AG10803 (cell line): ENCODE measurements at places on chromosomes 11 and 22.

DNA sequence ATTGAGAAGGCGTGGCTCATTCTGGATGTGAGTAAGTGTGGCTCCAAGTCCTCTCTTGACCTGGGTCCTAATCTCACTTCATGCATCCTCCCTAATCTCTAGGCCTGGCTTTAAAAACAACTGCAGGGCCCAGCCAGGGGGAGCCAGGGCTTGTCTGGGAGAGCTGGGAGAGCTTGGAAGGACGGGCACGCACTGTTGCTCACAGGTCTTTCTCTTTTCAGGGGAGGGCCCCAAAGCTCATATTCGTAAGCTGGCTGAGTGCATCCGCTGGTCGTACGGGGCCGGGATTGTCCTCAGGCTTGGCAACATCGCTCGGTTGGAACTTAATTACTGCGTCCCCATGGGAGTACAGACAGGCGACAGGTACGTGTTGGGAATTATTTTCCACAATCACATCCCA, 34.1 kb upstream of the PARVB start:
- DNase-seq = no peak

DNA sequence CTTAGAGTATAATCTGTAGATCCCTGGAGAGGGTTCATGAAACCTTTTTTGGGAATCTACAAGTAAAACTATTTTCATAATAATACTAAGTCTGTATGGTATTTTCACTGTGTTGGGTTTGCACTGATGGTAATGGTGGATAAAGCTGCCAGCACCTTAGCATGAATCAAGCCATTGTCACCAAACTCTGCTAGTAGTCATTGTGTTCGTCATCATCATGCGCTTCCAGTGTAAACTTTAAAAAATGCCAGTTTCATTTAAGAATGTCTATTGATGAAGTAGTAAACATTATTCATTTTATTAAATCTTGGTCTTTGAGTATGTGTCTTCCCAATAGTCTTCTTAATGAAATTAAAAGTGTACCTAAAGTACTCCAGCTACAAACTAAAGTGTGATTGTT, 15.0 kb downstream of the ALKBH3 start:
- DNase-seq = no peak

- DNase-seq = peak; percentile 35
These were observed 73.2 kb downstream of the RAB38 start for GRCh38 chr11:88101881-88102597.

GRCh38 chr11:94271885-94272372, 32.5 kb upstream of the IZUMO1R start:
- no peak for DNase-seq

GRCh38 chr22:34102633-34103032, 182.4 kb upstream of the LARGE1 start:
- DNase-seq = no peak

GRCh38 chr11:11813288-11813962, 28.3 kb upstream of the USP47 start:
- peak; percentile 96 for DNase-seq

DNA sequence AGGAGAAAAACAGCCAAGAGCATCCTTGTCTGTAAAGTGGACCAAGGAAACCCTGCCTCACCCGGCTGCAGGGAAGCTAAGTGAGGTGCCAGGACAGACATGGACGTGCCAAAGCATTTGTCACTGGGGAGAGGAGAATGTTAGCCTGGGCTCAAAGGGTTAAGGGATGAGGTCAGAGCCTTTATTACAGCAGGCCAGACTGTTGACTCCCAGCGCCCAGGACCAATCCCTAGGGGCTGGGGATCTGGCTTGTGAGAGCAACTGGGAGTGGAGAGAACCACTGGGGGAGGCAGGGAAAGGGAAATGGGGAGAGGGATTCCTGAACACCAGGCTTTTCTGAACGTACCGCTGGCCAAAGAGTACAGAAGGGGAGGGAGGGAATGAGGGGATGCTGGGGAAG, 2.6 kb downstream of the CHRM1 start:
- DNase-seq = no peak

- DNase-seq = no peak
These were observed 358.2 kb downstream of the MN1 start for GRCh38 chr22:27443306-27443705.

- no peak for DNase-seq
These were observed 500.7 kb downstream of the LRRC4C start for GRCh38 chr11:40958707-40959106.

DNA sequence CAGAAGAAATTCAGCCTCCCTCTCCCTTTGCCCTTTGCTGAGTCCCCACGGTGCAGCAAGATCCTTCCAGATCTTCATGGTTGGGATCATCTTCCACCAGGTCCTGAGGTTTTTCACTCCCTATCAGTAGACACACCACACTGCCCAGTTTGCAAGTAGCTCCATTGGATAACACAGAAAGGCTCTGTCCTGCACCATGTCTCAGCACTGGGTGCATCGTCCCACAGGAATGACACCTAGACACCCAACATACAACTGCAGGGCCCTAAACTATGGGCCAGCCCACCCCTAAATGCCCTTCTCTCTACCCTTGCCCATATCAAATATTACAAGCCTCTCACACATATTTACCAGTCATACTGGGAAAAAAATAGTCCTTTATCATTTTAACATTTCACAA, 9.4 kb downstream of the KLHL22 start:
- DNase-seq = peak; percentile 43

DNA sequence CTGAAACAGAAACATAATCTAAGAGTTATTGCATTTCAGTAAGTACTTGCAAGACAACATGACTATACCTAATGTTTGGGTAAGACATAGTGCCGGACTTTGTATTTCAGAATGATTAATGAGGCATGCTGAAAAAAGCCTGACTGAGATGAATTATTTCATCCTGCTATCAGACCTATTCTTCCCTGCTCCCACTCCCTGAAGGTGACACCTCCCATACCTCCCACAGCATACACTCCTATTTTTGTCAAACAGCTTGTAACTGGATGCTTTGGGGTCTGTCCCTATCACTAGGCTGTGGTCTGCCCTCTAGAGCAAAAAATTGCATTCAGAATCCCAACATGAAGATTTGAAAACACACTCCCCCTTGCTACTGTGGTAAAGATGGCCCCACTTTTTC, 10.9 kb upstream of the SCN3B start:
- no peak for DNase-seq

GRCh38 chr22:38353142-38353629, 36.0 kb upstream of the CSNK1E start:
- peak; percentile 31 for DNase-seq

DNA sequence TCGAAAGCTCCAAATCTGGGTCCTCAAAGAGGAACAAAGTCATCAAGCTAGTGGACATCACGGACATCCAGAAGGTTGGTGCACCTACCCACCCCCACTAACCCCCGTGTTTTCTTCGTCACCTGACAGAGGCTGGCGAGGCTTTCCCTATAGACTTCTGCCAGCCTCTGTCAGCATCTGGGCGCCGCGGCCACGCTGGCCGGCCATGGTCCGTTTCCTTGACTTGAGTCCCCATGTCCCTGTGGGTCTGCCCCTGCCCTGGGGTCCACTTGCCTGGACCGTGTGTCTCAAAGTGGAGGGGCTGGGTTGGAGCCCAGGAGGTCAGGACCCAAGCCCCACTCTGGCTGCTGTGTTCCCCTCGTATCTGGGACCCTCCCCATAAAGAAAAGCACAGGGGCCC, 55.3 kb downstream of the GRAMD4 start:
- DNase-seq = no peak

GRCh38 chr11:110948112-110948511, 235.9 kb upstream of the ARHGAP20 start:
- peak; percentile 17 for DNase-seq

DNA sequence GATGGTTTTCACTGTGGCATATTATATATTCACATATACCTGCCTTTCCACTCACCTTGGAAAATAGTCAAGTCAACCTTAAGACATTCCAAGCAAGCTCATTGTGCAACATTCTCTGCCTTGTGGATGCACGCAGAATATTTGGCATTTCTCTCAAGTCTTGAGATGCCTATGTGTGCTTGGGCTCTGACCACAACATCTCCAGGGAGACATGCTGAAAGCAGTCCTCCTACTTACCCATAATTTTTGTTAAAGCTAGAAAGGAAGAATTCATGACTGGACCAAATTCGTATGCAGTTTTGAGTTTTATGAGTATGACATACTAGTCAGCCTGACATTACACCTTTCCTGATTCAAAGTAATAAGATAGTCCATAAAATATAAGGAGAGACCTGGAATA, 684.0 kb downstream of the OPCML start:
- peak; percentile 94 for DNase-seq

DNA sequence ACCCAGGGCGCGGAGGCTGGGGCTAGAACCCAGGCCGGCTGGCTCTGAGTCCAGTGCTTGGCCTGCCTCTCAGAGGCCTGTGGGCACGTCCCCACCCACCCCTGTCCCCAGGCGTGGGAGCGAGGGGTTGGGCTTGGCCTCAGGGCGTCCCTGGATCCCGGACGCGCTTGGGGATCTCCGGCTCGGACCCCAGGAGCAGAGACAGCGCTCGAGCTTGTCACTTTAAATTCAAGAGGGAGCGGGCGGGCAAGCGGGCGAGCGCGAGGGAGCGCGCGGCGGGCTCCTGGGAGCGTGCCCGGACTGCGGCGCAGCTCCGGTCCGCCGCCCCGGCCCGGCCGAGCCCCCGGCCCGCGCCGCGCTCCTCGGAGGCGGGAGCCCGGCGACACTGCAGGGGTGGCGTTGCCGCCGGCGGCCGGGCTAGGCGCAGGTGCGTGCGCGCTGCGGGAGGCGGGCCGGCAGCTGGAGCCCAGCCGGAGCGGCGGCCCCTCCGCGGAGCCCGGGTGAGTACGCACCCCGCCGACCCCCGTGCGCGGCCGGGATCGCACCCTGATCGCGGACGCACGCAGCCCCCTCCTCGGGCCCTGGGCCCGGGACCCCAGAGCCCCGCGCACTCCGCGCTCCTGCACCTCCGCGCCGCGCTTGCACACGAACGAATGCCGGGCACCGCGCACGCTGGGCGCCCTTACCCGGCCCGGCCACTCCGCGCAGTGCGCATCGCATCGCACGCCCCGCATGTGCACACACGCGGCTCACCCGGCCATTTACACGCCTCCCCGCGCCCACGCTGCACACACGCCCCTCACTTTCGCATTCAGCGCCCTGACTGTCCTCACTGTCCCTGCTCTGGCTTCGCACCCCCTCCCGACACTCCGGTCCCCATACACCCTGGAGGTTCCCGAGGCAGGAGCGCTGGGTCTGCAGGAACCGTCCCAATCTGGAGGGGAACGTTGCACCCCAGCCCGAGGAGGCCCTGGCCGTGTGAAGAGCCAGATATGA, at the start of gene SYT12:
TSS of gene SYT12 (plus strand) at position 174 of the 996 bp plus-strand sequence. CDS start 7,011 bp downstream, outside the sequence.
- DNase-seq = no peak

- no peak for DNase-seq
These were observed 201.8 kb upstream of the NCAM1 start for GRCh38 chr11:112759418-112759817.

GRCh38 chr11:110710628-110711381, 1.4 kb downstream of the ARHGAP20 start:
- DNase-seq = no peak

DNA sequence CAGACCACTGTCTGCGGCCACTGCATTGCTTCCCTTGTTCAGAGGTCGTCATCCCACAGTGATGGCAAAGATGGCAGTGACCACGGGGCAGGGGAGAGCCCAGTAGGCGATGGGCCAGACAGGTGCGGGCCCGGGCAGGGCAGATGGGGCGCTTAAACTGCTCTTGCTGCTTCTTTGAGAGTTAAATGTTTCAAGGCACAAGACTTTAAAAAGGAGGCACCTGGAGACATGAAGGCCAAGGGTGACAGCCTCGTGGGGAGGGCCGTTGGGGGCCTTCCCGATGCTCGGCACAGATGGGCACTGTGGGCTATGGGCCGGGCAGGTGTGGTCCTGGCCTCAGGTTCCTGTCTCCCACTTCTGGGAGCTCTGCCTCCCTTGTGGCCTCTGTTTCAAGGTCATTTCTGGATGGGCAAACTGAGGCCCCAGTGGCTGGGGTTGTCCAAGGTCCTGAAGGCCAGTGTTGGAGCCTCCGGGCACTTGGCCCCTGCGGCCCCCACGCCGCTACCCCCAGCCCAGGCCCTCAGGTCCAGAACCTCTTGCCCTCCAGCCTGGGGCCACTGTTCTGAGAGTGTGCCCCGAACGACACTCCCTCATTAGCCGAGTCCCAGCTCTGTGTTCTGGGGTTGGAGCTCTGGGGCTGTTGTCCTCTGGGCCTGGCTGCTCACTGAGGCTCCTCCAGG, 16.9 kb upstream of the CCDC188 start:
- DNase-seq = no peak

DNA sequence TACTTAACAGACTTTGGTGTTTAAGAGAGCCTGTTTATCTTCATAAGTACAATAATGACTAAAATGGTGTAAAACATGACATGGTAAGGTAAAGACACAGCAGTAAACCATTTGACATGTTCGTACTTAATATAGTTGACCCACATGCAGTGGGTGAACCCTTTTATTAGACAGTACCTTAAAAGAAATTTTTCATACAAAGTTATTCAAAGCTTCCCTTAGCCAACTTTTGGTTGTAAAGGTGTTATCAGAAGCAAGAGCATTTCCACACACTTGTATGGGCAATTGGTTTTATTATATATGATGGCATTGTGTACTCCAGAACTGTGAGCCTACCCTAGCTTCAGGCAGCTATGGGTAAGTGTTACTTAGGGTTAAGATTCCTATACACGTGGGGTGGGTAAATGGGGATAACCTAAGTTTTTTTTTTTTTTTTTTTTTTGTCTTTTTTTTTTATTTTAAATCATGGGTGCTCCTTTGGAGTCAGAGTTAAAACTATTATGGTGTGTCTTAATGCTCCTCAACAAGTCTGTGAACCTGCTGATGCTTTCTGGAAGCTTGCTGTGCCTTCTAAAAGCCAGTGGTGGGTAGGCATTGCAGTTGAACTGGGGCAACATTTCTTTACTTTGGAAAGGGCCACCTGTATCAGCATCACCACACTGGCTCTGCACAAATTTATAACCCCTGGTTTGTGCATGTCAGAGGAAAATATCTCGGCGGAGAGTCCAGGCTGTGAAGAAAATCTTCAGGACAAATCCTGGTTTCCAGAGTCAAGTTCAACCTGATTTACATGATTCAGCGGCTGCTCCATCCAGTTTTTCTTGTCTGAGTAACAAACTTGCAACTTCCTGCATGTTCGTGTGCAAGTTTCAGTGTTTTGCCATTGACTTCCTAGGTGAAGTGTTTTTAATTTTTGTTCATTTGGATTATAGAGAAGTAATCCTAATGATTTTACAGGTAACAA, 3.3 kb downstream of the PCF11 start:
- peak; percentile 52 for DNase-seq

- DNase-seq = peak; percentile 46
These were observed 1.3 kb downstream of the DENND5A start for GRCh38 chr11:9263840-9264315.

- DNase-seq = peak; percentile 59
These were observed 69.2 kb upstream of the INCENP start for GRCh38 chr11:62054484-62055121.

DNA sequence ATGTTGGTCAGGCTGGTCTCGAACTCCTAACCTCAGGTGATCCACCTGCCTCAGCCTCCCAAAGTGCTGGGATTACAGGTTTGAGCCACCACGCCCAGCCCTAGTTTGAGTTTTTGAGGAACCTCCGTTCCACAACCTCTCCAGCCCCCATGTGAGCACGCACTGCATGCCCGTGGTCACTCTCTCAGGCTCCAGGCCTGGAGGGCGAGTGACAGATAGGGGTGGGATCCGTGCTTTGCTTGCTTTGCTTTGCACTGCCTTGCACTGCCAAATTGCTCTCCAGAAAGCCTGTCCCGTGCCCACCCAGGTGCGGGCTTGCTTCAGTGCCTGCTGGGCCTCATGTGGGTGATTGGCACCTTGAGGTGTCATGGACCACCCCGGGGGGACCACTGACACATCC, 29.9 kb downstream of the FGF4 start:
- DNase-seq = no peak
